ENCODE measurements at places on chromosomes 1 and 21.

DNA sequence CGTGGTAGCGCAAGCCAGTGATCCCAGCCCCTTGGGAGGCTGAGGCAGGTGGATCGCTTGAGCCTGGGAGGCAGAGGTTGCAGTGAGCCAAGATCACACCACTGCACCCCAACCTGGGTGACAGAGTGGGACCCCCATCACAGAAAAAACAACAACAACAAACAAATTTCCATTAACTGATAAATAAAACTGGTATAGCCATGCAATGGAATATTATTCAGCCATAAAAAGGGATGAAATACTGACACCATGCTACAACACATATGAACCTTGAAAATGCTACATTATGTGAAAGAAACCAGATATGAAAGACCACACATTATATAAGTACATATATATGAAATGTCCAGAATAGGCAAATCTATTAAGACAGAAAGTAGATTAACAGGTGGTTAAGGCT is 12.0 kb downstream of the CLCC1 start:
- DNase-seq = no peak

GRCh38 chr1:160646711-160647328 is at the start of gene SLAMF1:
Gene SLAMF1 (minus strand): TSS chr1:160647044. CDS start chr1:160646945, 99 bp downstream.
- DNase-seq = no peak

DNA sequence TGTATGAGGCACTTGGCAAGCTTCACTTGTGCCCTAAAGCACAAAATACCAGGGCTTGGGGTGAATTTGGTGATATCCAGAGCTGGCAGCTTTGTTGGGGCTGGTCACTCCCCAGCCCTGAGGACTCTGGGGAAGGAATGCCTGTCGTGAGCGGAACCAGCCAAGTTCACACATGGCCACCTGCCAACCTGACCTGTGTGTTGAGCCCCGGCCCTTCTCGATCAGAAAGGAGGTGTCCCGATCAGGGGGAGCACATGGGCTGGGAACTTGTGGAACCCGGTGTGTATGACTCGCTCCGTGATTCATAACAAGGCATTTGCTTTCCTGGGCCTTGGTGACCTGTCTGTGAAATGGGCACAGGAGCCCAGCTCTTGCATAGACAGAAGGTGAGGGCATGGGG is 43.1 kb downstream of the AGPAT3 start:
- no peak for DNase-seq

GRCh38 chr1:169089776-169090175 is 16.7 kb upstream of the ATP1B1 start:
- no peak for DNase-seq

GRCh38 chr1:11797525-11798216 is 8.1 kb downstream of the MTHFR start:
- no peak for DNase-seq

GRCh38 chr1:19391596-19391981 is 79.5 kb downstream of the SLC66A1 start:
- no peak for DNase-seq

GRCh38 chr1:152244576-152245273 is 20.7 kb upstream of the HRNR start:
- no peak for DNase-seq

DNA sequence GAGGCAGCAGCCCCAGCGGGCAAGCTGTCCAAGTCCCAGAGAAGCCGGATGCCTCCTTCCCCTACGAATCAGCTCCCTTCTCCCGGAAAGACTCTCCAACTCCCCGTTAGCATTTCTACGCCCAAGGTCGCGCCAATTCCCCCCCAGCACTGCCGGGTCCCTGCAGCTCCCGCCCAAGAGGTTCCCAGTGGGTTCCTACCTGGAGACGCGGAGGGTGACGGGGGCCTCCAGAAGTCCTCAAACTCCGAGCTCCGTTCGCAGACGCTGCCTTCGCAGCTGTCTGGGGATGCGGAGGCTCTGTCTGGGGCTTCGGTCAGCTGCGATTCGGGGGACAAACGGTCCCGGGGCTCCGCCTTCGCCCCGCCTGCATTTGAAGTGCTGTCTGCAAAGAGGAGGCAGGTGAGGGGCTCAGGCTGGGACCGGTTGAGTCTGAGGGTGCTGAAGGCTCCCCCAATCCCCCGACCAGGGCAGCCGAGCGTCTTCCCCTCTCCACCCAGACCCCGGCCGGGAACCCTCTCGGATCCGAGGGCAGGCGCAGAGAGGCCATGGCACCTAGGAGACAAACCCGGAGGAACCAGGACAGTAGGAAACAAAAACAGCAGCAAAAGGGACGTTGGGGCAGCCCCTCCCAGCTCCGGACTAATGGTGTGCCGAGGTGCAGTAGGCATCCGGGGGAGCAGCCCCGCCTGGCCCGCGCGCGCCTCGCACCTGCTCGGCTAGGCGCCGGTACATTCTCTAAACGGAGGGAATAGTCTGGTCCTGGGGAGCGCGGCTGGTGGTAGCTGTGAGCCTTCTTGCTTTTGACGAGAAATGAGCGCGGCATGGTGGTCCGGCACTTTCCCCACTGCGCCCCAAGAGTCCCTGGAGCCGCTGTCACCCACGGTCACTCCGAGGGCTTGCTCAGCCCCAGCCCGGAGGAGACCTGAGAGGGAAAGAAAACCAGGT is 3.8 kb downstream of the GFI1 start:
- no peak for DNase-seq

- no peak for DNase-seq
Observed at GRCh38 chr1:20076710-20077461, 6.9 kb downstream of the PLA2G5 start.

DNA sequence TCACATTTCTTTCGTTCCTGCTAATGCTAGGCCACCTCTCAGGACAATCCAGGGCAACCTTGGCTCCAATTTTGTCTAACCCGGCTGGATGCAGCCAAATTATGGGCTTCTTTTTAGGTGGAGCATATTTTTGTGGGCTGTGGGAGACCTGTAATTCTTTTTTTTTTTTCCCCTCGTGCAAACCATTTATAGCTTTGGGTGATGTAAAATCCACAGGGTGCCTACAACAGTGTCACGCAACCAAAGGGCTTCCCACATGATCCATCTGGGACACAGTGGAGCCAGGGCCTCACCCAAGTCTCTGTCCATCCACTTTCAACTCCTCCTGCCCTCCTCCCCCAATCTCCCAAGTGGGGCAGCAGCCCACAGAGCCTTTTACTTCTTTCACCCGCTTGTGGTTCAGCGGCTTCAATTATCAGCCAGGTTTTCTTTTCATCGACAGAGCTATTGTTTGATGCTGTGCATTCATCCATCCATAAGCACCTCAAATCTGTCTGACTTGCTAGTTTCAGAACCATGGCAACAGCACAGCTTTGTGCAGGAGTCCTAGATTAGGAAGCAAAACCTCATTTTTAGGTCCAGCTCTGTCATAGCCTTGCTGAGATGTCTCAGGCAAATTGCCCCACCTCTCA is 10.0 kb upstream of the OVAAL start:
- DNase-seq = no peak

DNA sequence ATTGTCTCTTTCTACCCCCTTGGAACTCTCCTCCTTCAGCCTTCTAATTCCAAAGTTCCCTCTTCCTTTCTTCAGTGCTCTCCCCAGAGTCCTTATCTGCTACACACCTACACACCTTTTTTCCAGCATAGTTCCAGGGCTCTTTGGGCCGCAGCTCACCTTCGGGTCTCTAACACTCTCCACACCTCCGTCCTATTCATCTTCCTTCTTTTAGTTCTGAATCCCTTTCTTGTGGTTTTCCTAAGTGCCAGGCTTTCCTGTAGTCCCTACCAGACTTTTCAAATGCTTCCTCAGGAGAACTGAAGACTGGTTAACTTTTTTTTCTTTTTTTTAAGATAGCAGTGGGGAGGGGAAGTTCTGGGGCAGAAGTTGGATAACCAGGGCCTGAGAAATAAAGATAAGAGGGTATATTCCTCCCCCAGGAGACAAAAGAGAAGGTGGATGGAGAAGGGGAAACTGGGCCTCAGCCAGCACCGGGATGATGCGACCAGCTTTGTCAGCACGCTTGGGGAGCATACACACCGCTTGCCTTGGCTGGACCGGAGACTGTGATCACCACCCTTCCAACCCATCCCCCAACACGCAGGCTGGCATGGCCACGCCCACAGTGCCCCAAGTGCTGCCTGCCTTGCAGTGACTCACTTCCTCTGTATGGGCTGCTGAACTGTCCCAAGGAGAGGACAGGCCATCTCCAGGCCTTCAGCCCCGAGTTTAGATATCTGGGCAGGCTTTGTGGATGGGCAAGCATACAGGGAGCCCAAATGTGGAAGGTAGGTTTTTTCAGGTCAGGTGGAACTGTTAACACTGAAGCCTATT is 2.5 kb upstream of the CERS2 start:
- peak; percentile 52 for DNase-seq

All from activated T-helper 1 cell treated with anti-CD3 and anti-CD28 coated beads, Interleukin-2, amount 50 U/mL, for 16 hours (primary cell).